ENCODE measurements at places on chromosomes 12 and 14.

GRCh38 chr12:47947341-47947740, 16.1 kb upstream of the TMEM106C start:
- DNase-seq: no peak

DNA sequence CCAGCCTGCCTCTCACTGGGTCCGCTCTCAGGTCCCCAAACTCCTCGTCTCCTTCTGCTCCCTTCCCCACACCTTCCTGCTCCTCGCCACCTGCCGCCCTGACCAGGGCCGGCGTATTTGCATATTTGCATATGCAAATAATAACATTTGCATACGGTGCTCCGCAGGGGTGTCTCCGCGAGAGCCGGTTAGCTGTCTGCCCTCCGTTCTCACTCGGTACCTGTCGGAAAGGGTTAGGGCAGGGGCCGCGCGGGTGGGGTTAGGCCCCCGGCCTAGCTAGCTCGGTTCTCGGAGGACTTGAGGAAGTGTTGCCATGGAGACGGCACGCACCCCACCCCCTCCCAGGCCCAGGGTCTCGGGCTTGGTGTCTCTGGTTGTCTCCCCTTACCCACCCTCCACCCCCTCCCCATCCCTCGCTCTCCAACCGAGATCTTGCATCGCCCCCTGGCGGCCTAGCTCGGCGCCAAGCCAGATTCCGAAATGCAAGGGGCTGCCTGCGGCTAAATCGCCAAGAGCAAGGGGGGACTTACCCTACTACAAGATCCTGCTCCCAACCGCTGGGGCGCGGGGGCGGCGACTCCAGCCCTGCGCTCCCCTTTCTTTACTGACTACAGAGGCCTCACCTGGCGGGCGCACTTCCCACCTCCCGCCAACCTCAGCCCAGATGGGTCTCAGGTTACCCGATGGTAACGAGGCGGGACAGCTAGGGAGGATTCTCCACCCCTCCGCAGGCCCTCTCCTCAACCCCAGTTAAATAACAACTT, 8.1 kb downstream of the STAC3 start:
- DNase-seq: no peak

- no peak for DNase-seq
These were observed 72.5 kb downstream of the ITPK1 start for GRCh38 chr14:93042968-93043940.

DNA sequence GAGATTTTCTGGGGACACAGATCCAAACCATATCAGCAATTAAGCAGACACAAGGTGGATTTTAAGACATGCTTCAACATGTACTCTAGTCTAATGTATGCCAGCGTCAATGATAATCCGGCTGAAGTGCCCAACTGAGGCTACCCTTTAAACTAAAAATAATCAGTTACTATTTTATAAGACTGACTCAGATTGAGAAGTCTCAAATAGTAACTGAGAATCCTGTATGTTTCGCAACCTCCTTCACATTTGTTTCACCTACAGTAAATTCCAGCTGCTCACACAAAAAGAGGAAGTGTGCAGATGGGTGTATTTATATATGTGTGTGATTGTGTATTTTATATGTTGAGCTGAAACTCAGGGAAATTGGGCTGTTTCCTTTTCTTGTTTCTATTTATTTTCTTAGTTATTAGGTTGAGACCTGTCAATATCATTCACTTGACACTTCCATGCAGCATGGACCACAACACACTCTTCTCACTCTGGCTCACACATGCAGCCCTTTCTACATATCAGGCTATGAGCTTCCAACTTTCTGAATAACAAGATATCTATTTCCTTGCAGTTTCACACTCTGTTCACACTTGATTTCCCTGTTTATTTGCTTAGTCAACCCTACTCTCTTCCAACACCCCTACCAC, 1224.9 kb upstream of the TMEM132C start:
- DNase-seq: no peak

GRCh38 chr14:52269982-52270381, 2.5 kb downstream of the PTGDR start:
- no peak for DNase-seq

Measured in stimulated activated CD8-positive, alpha-beta memory T cell treated with anti-CD3 and anti-CD28 coated beads, Interleukin-2, amount 100 ng/mL, for 48 hours (primary cell).